ENCODE measurements at places on chromosomes 3 and 15.
A peak's percentile ranks its signal among the peaks of the same experiment; 100 is the strongest.

- no peak for DNase-seq
Observed at GRCh38 chr15:80234883-80235282, 17.1 kb downstream of the CTXND1 start.

- no peak for DNase-seq
Observed at GRCh38 chr3:31402117-31402516, 130.6 kb upstream of the STT3B start.

DNA sequence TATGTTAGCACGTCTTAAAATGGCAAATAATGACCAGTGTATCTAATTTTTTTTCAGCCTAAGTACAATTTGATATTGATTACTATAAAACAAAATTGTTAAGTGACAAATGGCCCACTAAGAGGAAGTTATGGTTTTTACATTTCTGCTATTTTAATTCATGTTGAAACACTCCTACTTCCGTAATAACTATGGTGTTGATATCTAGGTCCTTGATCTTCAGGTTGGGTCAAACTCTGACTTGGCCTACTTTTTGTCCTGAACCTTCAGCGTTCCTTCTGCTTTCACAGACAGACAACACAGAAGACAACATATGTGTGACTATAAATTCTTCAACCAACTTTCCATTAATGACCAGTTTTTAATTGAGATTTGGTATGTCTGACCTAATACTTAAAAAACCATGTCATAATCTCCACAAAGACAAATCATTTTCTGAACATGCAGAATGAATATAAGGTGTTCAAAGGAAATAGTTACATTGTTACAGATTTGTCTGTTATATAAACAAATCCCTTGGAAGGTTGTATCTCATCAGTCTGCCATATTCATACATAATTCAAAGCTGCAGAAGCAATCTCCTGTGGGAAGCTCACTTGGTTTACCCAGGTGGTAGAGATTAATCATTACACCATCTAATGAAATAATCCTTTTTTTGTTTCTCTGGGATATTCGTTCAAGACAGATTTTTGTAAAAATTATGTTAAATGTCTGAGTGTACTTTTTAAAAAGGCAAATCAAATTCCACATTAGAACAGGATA is 92.1 kb upstream of the TSPAN3 start:
- DNase-seq: no peak

GRCh38 chr3:151625586-151625985 is 108.1 kb upstream of the AADACL2 start:
- DNase-seq: no peak

GRCh38 chr3:134136604-134137003 is 106.9 kb upstream of the SLCO2A1 start:
- DNase-seq: no peak

DNA sequence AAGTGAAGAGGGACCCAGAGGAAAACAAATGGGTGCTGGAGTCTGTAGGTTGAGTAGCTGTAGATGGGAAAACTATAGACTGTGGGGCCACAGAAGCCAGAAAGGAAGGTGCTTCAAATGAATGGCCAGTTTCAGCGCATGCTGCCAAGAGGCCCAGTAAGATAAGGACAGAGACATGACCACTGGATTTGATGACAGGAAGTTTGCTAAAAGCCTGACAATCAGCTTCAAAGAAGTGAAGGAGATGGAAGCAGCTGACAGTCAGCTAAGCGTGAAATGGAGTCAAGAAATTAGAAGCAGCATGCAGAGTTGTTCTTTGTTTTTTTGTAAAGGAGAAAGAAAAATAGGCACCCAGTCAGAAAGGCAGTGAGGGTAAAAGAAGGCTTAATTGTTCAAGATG is 24.9 kb downstream of the TXNRD3 start:
- DNase-seq: no peak

DNA sequence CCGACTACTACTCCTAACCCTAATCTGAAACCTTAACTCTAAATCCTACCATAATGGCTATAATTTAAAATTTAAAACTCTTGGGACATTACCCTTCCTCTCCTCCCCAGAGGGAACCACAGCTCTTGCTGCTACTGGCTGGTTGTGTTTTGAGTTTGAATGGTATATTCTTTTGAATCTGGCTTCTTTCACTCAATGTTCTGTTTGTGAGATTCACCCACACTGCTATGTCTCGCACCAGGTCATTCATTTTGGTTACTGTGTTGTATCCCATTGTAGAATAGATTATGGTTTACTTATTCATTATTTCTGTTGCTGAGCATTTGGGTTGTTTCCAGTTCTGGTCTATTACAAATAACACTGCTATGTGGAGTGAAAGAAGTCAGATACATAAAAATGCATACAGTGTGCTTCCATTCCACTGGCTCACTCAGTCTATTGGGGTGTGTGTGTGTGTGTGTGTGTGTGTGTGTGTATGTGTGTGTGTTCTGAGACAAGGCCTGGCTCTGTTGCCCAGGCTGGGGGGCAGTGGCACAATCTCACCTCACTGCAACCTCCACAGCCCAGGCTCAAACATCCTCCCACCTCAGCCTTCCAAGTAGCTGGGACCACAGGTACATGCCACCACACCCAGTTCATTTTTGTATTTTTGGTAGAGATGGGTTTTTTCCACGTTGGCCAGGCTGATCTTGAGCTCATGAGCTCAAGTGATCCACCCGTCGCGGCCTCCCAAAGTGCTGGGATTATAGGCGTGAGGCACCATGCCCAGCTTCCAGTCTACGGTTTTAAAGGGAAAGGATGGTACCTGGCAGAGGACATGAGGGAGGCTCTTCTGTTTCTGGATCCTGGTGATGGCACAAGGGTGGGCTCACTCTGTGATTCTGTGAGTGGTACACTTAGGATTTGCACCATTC is 19.2 kb upstream of the SYNM start:
- no peak for DNase-seq

DNA sequence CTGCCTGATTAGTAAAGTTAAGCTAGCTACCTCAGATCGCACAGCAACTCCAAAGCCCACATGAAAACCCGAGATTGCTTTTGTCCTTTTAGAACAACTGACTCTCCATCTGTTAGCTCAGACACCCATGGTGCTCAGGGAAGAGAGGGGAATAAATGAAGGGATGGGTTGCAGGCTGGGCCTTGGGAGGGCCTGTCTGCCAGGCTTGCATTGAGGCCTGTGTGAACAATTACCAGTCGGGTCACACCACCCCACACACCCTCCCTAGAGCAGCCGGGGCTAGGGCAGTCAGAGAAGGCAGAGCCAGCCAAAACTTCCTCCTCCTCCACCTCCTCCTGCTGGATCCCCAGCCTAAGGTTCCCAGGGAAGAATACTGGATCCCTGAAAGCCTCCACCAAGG is 8.8 kb upstream of the PRKAR2A start:
- DNase-seq: no peak

- no peak for DNase-seq
Observed at GRCh38 chr3:10226293-10226692, 22.0 kb upstream of the TATDN2 start.

GRCh38 chr3:29525254-29525881 is 244.5 kb downstream of the RBMS3 start:
- DNase-seq: peak; percentile 23

- DNase-seq: no peak
Observed at GRCh38 chr3:11238060-11238459, 34.1 kb upstream of the ATG7 start.

GRCh38 chr3:120498556-120499346 is 48.0 kb upstream of the FSTL1 start:
- no peak for DNase-seq

DNA sequence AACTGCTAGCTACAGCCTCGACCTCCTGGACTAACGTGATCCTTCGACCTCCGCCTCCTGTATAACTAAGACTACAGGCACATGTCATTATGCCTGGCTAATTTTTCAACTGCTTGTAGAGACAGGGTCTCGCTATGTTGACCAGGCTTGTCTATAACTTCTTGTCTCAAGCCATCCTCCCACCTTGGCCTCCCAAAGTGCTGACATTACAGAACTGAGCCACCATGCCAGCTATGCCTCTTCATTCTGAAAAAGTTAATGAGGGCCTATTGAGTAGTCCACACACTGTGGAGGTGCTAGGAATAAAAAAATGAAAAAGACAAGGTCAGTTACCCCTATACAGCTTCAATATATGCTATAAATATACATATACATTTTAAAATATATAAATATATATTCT is 18.3 kb upstream of the EPHA6 start:
- DNase-seq: no peak

DNA sequence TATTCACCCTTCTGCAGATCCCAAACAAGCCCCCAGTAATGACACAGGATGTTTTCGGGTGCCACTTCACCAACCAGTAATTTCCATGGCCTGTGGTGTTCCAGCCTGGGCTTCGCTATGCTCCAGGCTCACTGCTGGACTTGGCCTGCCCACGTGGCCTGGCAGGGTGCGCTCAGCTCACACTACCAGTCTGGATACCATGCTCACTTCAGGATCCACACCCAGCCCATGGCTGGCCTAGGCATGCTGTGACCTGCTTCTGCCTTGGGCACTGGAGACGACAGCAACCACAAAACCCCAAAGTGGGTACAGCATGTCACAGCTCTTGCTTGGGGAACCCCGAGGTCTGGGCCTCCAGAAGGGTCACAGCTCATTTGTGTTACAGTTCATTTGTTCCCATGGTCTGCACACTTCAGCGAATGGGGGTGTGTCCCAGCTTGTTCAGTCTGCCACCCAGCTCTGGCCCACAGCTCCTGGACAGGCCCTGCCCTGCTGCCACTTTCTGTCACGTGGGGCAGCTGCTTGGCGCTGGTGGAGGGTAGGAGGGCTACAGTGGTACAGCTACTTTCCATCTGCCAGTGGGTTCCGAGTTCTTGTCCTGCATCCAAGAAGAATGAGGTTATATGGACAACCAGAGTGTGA is 650.8 kb downstream of the MCTP2 start:
- no peak for DNase-seq

- DNase-seq: no peak
Observed at GRCh38 chr3:61463191-61463590, 98.2 kb upstream of the PTPRG start.

DNA sequence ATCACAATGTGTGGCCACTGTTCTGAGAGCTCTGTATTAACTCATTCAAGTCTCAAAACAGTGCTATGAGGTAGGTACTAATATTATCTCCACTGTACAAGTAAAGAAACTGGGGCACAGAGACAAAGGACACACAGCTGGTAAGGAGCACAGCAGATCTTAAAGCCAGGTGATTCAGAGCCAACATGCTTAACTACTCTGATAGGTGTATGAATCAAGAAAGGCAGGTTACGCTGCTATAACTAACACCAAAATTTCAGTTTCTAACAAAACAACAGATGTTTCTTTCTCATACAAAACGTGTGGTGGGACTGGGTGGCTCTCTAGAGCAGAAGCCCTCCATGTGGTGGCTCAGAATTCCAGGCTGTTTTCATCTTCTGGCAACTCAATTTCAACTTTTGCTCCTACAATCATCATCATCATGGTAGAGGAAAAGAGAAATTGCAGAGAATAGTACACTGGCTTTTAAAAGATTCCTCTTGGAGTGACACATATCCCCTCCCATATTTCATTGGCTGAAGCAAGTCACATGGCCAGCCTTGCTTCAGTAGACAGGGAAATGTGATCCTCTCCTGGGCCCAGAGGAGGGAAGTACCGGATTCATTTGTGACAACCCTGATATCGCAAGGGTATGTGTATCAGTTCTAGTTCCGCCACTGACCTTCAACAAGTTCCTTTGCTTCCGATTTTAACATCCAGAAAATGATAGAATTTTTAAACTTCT is 126.2 kb upstream of the PTX3 start:
- DNase-seq: no peak

- no peak for DNase-seq
Observed at GRCh38 chr15:50298340-50298739, 32.8 kb upstream of the HDC start.

GRCh38 chr3:191901741-191902140 is 440.8 kb downstream of the PYDC2 start:
- DNase-seq: no peak

DNA sequence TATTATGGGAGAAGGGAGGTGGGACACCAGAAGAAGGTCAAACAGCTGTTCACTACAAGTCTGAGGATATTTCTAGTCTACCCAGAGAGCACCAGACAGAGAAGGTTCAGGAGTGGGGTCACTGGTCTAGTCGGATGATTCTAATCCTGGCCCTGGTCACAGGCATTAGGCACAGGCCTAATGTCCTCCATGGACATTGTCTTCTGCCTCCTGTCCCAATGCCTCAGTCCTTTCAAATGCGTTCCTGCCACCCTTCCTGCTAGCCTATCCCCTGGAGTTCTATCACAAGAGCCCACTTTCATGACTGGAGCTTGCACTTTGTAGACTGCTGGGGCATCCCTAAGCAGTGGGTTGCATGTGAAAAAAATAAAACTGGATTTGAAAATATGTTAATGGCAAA is 83.9 kb upstream of the PFN2 start:
- no peak for DNase-seq

- DNase-seq: no peak
Observed at GRCh38 chr3:76352051-76352450, 566.7 kb upstream of the ZNF717 start.

DNA sequence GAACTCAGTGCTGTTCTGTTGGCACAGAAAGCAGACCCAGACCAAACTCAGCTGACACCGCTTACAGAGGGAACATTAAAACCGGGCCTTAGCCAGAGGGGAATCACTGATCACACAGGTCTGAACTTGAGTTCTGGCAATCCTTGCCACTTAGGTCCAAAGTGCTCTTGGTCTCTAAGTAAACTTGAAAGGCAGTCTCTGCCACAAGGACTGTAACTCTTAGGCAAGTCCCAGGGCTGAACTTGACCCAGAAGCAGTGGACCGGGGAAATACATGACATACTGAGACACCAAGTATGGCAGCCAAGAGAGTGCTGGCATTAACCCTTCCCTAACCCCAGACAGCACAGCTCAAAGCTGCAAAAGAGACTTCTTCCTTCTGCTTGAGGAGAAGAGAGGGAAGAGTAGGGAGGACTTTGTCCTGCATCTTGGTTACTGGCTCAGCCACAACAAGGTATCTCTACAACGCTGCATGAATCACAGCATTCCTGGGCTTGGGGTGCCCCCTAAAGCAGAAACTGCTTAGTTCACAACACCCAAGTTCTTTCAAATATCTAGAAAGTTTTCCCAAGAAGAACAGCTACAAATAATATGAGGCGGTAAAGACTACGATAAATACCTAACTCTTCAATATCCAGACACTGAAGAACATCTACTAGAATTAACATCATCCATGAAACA is 32.5 kb downstream of the NAALADL2 start:
- no peak for DNase-seq

DNA sequence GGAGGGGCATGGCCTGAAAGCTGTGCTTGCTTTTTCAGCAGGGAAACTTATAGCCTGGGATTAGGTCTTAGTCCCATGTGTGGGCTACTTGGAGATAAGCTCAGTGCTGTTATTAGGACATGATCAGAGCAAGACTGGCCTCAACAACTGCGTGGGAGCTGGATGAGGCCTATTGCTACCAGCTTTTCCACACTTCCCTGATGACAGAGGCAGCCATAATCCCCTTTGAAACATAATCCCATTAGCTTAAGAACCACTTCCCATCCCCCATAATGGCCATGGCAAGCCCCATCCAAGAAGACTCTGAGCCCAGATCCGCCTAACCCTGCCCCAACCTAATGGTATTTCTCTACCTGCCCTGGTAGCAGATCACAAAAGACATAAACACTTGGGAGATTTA is 26.6 kb upstream of the GK5 start:
- no peak for DNase-seq

All from NCI-H748 treated with DMSO at 0.1 percent for 48 hours (cell line).